ENCODE measurements at places on chromosomes 2 and 18.
A peak's percentile ranks its signal among the peaks of the same experiment; 100 is the strongest.

- no peak for DNase-seq
These were observed 115.7 kb upstream of the COPS8 start for GRCh38 chr2:236969767-236970655.

- DNase-seq = no peak
These were observed 515.5 kb upstream of the MYT1L start for GRCh38 chr2:2846332-2847208.

GRCh38 chr2:51448911-51449310, 417.0 kb upstream of the NRXN1 start:
- no peak for DNase-seq

DNA sequence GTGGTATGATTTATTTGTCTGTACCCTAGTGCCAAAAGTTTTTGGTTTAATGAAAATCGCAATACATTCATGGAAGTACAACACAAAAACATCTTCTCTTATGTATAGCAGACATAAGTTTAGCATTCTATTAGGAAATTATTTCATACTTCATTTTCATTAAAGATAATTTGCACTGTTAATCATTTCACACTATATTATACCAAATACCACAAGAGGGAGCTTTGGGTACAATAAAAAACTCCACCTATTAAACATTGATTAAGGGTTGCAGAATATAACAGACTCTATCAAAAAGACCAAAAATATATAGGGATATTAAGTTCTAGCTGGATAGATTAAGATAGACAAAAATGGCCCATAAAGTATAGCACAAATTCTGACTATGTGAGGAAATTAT, 79.0 kb downstream of the SLC66A3 start:
- DNase-seq = no peak

GRCh38 chr2:6231166-6231565, 539.0 kb downstream of the SOX11 start:
- no peak for DNase-seq

GRCh38 chr2:64711252-64711800, 57.6 kb upstream of the SERTAD2 start:
- no peak for DNase-seq

GRCh38 chr2:192247456-192247855, 52.7 kb upstream of the TMEFF2 start:
- no peak for DNase-seq

DNA sequence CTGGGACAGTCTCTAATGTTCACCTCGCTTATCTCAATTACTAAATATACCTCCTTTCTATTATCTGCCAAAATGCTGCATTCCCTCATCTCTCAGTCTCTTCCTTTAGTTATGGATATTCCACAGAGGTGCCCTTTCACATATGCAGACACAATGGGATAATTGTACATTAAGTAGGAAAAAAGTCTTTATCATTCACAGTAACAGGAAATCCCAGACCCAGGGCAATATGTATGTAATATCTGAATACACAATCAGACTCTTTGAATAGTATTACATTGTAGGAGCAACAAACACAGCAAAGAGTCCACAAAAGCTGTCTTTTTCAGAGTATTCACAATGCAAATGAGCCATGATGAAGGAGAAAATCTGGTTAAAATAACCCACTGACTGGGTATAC, 1399.0 kb upstream of the ZEB2 start:
- no peak for DNase-seq

DNA sequence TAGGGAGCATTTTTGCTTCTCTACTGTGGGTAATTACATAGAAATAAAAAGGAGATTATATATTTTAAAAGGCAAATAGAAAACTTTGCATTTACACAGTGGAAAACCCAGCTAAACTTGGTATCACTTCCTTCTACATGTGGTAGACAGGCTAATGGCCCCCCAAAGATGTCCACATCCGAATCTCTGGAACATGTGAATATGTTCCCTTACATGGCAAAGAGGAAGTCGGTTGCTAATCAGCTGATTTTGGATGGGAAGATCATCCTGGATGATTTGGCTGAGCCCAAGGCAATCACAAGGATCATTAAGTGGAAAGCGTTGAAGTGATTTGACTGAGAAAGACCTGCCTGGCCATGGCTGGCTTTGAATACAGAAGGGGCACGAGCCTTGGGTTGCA, 26.2 kb downstream of the CREG2 start:
- no peak for DNase-seq

DNA sequence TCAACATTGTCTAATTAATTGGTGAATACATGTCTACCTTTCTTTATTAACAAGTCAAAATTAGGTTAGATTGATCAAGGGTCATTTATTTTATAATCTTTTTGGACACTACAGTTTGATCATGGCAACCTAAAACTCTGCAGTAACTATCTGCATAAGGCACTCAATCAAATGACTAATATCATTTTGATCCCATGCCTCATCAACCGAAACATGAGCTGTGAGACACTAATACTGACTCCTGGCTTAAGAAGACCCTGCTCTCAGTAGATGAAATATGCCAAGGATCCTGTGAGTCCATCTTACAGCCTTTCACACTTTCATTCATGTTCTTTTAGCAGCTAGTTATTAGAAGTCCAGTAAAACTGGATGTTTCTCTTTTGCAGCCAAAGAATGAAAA, 169.4 kb upstream of the CAVIN2 start:
- DNase-seq = no peak

DNA sequence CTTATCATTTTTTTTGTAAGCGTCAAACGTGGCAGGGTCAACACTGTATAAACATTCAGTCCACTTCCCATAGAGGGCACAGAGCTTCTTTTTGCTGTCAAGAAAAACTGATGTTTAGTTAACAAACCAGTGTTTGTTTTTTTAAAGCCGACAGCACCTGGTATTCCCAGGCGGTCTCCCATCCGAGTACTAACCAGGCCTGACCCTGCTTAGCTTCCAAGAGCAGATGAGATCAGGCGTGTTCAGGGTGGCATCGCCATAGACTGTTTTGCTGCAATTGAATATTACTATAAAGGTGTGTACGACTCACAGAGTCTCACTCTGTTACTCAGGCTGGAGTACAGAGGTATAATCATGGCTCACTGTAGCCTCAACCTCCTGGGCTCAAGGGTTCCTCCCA, 31.5 kb downstream of the CABYR start:
- no peak for DNase-seq

DNA sequence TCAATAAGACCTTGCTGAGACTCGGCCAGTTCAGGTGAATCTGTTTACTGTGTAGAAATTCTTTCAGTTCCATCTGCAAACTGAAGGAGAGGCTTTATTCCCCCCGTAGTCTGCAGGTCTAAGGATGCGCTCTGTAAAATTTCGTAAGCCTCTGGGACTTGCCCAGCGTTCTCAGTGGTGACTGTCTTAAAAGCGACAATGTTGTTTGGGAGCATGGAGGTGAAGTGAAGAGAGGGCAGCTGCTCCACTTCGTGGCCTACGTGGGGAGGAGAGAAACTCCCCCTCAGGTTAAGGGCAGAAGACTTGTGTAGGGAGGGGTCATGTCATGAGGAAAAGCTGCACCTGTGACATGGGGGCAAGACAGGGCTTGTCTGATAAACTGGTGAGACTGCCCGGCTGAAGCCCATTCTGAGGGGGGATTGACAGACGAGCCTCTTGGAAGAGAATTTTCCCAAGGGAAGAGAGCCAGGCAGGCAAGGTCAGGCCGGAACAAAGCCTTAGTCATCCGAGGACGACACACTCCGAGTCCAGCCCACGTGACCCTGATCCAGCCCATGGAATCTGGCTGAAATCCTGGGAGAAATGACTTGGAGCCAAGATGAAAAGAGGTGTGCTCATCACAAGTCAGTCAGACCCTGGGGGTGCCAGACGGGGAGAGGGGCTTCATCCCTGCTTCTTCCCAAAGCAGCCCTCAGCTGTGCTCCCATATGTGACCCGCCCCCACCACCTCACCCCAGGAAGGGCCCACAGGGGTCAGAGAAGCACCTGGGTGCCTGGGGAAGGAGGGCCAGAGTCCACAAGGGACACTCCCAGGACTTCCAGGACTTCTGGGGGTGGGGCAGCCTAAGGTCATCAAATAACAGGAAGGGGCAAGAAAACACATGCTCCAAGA, 88.5 kb upstream of the SH3BP4 start:
- DNase-seq = peak; percentile 35

DNA sequence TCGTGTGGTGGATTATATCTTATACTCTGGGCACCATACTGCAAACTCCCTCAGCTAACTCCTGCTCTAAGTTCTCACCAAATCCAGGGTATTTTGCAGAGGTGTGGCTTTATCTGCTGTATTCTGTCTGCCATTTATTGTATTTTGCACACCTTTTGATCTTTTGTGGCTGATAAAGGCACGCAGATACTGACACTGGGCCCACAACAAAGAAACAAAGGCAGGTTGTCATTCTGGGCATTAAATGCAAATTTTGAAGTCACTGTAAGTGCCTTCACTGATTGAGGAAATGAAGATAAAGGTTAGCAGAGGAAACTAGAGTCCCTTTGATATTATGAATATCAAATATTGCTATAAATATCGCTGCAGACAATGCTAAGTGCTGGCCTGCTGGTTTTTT, 265.8 kb upstream of the MEIS1 start:
- DNase-seq = no peak

DNA sequence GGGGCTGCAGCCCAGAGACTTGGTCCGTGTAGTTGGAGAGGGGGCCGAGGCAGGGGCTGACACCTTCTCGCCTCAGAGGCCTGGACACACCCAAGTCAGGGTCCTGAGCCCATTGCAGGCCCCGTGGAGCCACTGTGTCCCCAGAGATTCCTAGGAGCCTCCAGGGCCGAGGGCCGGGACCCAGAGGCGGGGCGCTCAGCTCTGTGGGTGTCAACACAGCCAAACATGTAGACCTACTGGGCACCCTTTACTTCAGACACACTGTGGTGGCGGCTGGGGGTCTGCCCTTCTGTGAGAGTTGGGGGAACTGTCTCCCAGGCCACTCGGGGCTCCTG, 459 bp upstream of the ESPNL start:
- no peak for DNase-seq

DNA sequence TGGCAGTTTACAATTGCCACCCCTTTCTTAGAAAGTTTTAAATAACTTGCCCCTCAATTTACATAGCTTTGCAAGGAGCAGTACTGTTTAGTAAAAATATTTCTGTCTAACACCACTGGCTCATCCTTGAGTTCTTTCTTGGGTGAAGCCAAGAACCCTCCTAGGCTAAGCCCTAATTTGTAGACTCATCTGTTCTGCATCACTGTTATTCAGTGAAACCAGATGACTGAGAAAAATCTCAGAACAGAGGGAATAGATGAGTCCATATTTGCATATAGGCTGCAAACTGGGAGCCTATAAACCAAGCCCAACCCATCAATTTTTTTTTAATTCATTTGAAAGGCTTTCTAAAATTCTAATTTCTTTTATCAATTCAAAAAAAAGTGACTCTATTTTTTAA, 161.4 kb upstream of the TFPI start:
- no peak for DNase-seq

GRCh38 chr18:26993568-26993967, 128.1 kb upstream of the AQP4 start:
- DNase-seq = no peak

- DNase-seq = no peak
These were observed 23.1 kb downstream of the PPM1B start for GRCh38 chr2:44191739-44192138.

DNA sequence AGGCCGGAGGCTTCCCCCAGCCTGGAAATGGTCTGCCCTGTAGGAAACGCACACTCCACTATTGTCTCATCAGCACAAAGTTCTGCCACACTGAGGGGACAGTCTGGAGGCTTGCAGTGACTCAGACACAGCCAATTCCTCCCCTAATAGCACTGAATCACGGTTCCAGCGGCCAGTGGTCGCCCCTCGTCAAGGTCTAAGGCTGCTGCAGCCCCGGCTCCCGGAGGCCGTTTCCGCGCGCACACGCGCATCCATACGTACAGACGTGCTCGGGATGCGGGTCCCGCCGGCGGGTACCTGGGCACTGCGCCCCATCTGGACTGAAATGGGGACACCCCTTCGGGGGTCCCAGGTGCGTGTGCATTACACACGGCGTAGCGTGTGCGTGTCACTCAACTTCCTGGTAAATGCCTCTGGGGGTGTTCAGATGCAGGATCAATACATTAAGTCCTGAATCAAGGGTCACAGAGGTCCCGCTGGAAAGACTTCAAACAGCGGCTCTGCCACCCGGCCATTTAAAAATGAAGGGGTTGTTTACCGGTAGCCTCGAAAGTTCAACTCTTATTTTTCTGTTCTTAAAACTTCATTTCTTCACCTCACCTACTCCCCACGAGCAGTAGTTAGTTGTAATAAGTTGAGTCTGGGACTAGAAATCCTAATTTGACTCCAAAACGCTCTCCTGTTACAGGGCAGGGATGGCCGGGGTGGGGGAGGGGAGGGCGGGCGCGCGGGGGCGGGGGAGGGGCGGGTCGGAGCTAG, 572 bp upstream of the ZNF516 start:
- peak; percentile 52 for DNase-seq

- no peak for DNase-seq
These were observed 93.2 kb downstream of the CACNB4 start for GRCh38 chr2:152005607-152006006.

DNA sequence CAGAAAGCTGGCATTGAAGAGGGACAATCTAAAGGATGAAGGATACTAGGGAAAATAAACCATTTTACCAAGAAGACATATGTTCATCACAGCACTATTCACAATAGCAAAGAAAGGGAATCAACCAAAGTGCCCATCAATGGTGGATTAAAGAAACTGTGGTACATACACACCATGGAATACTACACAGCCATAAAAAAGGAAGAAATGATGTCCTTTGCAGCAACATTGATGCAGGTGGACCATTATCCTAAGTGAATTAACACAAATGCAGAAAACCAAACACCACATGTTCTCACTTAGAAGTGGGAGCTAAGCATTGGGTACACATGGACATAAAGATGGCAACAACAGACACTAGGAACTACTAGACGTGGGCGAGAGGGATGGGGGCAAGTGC, 7.2 kb upstream of the MFF start:
- no peak for DNase-seq

- DNase-seq = no peak
These were observed 776.2 kb downstream of the RNF144A start for GRCh38 chr2:7693246-7694075.

GRCh38 chr2:141930803-141931202, 200.0 kb downstream of the LRP1B start:
- DNase-seq = no peak

DNA sequence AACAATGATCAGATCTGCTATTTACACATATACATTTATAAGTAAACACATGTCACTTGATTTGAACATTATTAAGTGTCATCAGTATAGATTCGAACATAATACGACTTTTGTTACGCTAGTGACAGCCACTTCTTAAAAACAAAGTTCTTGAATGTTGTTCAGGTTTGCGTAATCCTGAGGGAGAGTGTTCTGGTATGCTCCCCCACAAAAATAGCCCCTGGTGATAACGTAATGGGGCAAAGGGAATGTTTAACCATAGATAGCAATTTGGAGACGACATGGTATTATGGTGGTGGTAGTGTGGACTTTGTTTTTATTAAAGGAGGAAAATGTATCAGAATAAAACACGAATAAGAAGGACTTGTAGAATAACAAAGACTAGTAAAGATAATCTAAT, 90.6 kb downstream of the PLEKHM3 start:
- DNase-seq = no peak

DNA sequence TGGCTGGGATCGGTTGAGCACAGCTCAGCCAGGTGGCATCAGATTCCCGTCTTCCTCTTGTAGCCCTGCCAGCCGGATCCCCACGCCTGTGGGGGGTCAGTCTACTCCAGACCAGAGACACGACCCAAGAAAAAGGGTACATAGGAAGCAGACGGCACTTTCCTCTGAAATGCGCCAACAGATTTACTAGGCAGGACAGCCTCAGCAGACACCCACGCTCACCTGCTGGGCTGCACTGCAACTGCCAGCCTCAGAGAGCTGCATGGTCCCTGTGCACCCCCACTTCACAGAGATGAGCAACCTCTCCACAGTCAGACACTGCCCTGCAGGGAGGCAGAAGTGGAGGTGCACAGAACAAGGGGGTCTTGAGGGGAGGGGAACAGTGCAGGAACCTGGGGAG, 75.7 kb upstream of the OTOS start:
- DNase-seq = no peak
